EL (cell line): ENCODE measurements at places on chromosomes 11 and 22.

- DNase-seq: no peak
Observed at GRCh38 chr11:45050111-45050510, 96.3 kb upstream of the PRDM11 start.

- DNase-seq: no peak
Observed at GRCh38 chr11:60912223-60912850, 1.6 kb upstream of the TMEM109 start.

GRCh38 chr11:100586361-100587101 lies 100.6 kb upstream of the ARHGAP42 start:
- no peak for DNase-seq

DNA sequence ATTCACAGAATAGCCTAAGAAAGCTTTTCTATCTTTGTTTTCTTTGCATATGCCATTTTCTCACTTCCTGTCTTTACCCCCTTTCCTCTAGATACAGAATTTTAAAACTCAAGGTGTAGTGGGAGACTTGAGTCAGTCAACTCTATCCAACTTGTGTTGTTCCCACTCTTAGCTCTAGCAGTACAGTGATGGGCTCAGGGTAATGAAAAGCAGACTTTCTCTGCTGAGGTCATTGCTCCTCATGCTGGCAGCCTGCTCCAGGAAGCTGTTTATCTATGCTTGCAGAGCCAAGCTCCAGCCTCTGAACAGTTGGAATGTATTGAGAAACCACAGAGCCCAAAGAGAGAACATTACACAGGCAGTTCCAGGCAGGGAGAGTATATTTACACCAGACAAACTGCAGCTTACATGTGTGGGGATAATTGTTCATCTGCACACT lies 68.1 kb downstream of the CSTPP1 start:
- peak; percentile 92 for DNase-seq

- no peak for DNase-seq
Observed at GRCh38 chr11:70860888-70861287, 391.5 kb downstream of the SHANK2 start.

DNA sequence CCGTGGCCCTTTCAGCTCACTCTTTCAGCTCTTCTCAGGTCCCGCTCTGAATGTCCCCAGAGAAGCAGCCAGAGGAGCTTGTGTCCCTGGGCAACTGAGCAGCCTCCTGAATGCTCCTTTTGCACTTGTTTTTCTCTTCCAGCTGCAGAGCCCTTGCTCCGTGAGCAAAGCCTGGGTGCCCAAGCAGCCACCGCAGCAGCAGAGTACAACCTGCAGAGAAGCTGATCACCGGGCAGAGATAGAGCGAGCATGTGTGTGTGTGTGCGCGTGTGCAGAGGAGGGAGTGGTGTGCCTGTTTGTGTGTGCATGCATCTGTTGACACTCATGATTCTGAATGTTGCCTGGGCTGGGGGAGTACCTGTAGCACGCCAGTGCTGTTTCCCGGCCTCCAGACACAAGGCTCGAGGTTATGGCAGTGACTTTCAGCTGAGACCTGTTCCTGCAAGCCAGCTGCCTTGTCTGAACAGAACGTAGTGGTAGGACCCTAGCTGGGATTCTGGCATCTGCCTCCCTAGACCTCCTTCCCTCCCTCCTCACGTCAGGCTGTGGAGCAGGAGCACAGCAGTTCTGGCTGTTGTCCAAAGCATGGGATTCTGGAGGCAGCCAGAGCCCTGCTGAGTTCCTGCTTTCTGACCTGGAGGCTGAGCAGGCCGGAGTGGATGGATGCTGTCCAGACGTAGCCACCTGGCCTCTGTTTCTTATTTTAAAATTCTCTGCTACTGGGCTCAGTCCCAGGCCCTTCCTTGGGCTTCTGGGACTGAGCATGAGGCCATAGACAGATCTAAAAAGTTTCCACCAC lies 4.5 kb upstream of the MAPK8IP1 start:
- DNase-seq: no peak

DNA sequence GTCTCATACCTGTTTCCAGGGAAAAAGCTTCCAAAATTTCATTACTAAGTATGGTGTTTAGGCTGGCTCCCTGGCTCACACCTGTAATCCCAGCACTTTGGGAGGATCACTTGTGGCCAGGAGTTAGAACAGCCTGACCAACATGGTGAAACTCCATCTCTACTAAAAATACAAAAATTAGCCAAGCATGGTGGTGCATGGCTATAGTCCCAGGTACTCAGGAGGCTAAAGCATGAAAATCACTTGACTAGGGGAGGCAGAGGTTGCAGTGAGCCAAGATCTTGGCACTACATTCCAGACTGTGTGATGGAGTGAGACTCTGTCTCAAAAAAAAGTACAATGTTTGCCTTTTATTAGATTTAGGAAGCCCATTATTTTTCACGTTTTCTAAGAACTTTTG lies 331.5 kb upstream of the CCDC90B start:
- no peak for DNase-seq

GRCh38 chr11:123753110-123753509 lies 1.2 kb downstream of the OR6X1 start:
- no peak for DNase-seq

- DNase-seq: peak; percentile 1
Observed at GRCh38 chr11:135075740-135076139, 663.7 kb upstream of the B3GAT1 start.

DNA sequence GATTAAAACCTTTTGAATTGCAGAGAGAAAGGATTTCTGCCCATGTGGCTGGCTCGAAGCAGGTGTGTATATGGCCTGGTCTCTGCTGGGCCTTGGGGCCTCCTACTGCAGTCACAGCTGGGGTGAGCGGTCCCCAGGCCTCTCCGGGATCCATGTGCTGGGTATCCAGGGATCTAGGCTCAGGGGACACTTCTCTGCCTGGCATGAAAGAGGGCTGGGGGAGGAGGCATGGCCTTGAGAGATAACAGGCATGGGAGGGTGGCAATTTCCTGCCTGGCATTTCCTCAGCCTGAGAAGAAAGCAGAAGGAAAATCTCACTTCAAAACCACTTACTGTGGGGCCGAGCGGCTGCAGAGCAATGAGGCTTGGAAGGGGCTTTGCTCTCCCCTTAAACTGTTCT lies 20.3 kb upstream of the PARVG start:
- no peak for DNase-seq

- DNase-seq: no peak
Observed at GRCh38 chr11:96456111-96456510, 66.3 kb downstream of the JRKL start.
